ENCODE measurements at places on chromosomes 3 and 15.

DNA sequence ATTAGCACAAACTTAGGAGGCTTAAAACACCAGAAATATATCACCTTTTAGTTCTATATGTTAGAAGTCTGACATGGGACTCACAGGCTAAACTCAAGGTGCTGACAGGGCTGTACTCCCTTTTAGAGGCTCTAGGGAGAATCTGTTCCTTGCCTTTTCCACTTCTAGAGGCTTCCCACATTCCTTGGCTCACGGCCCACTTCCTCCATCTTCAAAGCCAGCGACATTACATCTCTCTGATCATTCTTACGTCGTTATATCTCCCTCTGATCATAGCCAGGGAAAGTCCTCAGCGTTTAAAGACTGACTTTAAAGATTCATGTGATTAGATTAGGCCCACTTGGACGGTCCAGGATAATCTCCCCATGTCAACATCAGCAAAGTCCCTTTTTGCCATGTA lies 166.3 kb downstream of the GREM1 start:
- DNase-seq: no peak

GRCh38 chr3:187802203-187802927 lies 57.1 kb upstream of the BCL6 start:
- DNase-seq: no peak

DNA sequence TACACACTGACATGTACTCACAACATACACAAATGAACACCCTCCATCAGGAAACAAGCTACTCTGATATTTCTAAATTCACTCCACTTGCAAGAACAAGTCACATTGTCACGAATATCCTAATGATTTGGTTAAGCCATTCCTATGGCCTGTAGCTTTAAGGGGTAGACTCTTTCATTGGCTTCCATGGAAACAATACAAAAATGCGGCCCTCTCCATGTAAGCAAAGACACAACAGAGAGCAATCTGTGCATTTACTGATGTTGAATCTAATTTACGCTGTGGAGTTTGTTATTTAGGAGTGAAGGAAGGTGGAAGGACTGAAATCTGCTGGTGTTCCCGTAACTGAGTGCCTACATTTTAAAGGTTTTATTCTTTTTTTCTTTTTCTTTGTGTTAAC lies 114.5 kb downstream of the FMN1 start:
- DNase-seq: no peak

DNA sequence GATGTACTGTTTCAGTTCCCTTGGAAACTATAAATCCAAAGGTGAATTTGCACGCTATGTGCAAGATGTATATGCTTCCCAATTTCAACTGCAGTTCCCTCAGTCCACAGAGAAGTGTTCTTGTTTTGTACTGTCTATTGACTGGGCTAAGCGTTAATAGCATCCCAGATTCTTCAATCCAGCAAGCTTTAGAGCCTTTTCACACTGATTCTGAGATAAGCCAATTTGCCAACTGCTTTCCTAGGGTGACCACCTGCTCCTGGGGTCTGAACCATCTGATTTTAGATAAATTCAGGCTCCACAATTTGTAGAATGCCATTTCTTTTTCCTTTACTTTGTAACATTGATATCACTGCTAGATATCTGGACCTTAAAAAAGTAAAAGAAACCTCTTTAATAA lies 340.1 kb downstream of the PTPRG start:
- no peak for DNase-seq

GRCh38 chr15:69126054-69126469 lies 34.4 kb upstream of the GLCE start:
- no peak for DNase-seq

DNA sequence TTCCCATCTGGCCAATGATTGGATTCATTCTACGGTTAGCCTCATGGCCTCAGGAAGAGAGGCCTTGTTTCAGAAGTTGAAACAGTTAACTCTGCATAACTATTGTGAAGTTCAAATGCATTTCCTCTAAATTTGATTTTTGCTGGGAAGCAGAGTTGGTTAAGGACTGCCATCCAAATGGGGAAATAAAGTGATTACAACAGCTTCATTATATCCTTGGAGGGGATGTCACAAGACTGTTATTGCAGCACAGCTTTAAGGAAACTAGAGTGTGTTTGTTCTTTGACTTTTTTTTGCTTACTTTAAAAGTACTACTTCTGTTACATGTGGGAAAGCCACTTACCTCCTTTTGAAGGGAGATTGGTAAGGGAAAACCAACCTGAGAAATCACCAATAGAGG lies 164.8 kb downstream of the AKAP13 start:
- no peak for DNase-seq

DNA sequence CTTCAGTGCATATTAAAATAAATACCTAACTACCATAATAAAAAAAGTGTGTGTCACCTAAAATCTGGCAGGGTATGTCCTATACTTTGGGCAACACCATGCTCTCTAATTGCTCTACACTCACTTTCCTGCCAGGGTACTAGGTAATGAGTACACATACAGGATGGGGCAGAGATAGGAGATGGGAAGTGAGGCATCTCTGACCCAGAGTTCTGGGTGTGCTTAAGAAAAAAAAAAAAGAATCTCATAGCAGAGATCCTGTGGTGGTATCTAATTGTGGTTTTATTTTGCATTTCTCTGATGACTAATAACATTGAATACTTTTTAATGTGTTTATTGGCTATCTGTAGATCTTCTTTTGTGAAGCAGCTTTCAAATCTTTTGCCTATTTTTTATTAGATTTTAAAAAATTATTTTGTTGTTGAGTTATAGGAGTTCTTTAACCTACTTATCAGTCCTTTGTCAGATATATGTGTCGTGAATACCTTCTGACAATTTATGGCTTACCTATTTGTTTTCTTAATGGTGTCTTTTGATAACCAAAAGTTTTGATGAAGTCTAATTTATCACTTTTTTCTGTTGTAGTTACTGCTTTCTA lies 48.0 kb downstream of the EEFSEC start:
- DNase-seq: no peak

DNA sequence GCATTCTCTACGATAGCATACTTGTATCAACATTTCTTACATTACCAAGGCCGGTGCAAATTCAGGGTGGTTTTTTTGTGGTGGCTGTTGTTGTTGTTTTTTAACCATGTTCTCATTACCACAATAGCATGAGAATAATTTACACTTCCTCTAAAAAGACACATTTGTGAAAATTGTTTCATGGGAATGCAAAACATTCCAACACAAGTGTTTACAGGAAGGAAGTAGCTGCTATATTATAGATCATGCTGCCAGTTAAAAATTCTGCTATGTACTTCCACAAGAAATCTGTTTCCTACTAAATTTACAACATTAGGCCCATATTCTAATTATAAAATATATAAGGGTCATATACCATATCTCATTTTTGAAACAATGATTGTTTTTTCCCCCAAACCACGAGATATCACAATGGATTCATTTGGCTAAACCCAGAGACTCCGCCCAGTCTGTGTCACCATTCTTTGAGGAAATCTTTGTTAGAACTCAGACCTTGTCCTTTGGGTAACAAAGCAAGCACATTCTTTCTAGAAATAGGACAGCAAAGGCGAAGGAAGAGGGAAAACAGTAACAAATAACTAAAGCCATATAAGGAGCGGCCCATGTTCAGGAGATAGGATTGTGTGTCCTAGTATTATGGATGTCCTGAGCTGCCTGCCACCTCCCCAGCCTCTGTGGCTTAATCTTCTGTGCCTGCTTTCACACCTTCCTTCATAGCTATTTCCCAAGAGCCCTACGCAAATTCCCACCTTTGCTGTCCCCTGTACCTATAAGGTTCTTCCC lies 60.1 kb downstream of the UACA start:
- DNase-seq: no peak

- DNase-seq: no peak
These were observed 62.1 kb downstream of the POMGNT2 start for GRCh38 chr3:43043793-43044192.

- DNase-seq: no peak
These were observed 174.5 kb downstream of the OPA1 start for GRCh38 chr3:193767353-193768069.

DNA sequence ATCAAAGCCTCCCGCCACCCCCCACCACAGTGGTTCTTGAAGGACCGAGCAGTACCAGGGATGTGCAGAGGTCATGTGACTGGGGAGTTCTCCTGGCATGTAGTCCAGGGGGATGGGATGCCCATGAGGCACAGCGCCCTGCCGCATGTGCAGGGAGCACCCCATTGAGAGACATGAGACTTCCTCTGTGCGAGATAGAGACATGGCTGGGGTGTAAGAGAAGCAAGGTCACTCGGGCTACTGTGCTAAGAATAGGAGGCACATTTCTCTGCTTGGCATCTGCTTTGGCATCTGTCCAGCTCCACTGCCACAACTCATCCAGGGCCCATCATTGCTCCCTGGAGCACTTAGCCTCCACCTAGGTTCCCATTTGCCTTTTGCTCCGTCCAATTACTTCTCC lies 2.4 kb upstream of the CYP1A1 start:
- DNase-seq: no peak

- DNase-seq: no peak
These were observed 27.7 kb upstream of the MUC4 start for GRCh38 chr3:195839260-195840010.

- DNase-seq: no peak
These were observed 35.7 kb downstream of the CORO2B start for GRCh38 chr15:68614286-68615035.

DNA sequence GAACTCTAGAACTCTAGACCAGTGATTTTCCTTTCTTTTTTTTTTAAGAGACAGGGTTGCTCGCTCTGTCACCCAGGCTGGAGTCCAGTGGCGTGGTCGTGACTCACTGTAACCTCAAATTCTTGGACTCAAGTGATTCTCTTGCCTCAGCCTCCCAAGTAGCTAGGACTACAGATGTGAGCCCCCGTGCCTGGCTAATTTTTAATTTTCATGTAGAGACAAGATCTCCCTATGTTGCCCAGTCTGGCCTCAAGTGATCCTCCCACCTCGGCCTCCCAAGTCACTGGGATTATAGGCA lies 359.6 kb downstream of the SHQ1 start:
- DNase-seq: no peak

All from activated CD4-positive, alpha-beta T cell treated with anti-CD3 and anti-CD28 coated beads for 48 hours (primary cell).